ENCODE measurements at places on chromosomes 6 and 20.

DNA sequence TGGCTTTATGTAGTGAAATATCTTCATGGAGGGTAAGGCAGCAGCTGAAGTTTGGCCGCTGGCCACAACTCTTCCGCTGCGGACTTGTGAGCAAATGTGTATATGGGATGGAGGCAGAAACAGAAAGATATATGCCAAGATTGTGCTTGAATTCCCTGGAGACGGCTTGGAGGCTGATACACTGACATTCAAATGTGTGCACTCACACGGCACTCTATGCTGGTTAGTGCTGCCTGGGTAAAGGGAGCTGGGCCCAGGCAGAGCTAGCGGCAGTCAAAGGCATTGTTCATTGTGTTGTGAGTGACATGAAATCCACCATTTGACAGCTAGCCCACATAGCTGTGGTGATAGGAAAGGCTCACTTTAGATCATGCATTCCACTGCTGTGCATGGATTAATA lies 202.7 kb downstream of the CLIC5 start:
- no peak for DNase-seq

DNA sequence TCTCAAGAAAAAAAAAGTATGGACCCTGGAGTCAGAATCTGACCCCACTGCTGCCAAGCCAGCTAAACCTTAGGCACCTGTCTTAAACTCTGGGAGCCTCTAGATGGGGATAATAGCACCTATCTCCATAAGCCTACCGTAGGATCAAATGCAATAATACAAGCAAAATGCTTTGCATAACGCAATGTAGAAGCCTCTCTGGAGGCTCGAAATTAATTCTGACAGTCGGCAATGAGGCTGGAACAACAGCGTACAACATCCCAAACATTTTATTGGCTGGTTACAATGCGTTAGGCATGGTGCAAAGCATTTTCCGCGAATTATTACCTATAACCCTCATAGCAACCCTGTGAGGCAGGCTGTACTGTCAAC lies 521 bp downstream of the CDK5RAP1 start:
- DNase-seq = no peak

- DNase-seq = no peak
Measured at GRCh38 chr6:163751032-163751525, 336.6 kb downstream of the QKI start.

DNA sequence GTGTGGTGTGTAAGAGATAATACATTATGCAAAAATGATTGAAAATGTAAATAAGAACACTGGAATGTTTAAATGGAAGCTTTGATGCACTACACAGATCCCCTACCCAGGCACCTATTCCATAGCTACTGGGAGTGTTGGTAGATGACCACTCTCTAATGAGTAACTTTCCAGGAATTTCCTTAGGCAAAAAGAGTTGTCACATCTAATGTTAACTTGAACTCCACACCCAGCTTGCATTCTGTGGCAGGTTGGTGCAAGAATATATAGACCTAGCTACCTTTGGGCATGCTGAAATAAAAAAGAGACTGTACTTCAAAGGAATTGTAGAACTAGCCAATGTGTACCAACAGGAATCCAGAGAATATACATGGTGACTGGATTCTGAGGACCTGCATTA lies 1254.2 kb upstream of the EYS start:
- DNase-seq = no peak

DNA sequence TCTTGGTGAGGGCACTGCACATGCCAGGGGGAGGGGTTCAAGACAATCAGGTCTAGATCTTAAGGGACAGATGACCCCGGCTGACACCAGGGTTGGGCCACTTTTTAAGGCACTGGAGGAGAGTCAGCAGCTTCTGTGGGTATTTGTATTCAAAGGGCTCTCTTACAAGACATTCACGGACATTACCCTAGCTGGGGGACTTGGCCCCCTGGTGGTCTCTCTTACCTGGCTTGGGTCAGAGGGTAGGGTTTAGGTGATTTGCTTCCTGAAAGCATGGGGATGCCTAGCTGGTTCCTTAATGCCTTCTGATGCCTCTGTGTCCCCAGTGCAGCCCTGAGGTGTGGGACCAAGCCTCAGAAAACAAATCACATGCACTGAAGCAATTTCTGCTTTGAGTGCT lies 354.7 kb downstream of the CDC5L start:
- DNase-seq = no peak

DNA sequence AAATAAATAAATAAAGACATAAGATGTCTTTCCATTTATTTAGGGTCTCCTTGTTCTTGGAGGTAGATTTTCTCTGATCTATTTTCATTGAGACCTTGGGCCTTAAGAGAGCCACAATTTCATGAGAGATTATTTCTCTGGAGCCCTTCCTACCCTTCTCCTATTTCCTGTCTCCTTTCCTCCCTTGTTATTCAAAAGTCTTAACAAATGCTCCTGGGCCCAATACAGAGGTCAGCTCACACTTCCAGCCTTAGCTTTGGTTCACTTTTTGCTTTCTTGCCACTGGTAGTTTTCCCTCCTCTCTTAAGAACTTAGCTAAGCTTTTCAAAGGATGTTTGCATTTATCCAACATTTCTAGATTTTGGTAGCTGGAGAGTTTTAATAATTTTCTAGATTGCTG lies 44.0 kb downstream of the PTPRA start:
- DNase-seq = no peak

GRCh38 chr20:61579908-61580307 lies 327.8 kb downstream of the CDH4 start:
- no peak for DNase-seq

DNA sequence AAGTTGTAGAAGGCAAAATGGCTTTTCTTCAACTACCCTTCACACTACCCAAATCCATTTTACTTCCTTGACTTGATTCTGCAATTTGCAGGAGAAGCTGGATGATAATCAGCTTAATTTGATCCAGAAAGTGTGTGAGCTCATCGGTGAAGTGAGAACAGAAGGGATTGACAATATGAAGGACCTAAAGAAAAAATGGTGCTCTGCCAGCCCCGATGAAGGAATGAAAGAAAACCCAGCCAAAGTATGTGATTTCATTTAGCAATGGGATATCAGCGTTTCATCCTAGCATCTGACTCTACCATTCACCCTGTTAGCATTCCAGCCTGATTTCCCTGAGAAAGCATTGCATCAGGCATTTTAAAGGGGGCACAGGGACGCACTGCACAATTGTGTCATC lies 41.5 kb downstream of the CD164 start:
- no peak for DNase-seq

DNA sequence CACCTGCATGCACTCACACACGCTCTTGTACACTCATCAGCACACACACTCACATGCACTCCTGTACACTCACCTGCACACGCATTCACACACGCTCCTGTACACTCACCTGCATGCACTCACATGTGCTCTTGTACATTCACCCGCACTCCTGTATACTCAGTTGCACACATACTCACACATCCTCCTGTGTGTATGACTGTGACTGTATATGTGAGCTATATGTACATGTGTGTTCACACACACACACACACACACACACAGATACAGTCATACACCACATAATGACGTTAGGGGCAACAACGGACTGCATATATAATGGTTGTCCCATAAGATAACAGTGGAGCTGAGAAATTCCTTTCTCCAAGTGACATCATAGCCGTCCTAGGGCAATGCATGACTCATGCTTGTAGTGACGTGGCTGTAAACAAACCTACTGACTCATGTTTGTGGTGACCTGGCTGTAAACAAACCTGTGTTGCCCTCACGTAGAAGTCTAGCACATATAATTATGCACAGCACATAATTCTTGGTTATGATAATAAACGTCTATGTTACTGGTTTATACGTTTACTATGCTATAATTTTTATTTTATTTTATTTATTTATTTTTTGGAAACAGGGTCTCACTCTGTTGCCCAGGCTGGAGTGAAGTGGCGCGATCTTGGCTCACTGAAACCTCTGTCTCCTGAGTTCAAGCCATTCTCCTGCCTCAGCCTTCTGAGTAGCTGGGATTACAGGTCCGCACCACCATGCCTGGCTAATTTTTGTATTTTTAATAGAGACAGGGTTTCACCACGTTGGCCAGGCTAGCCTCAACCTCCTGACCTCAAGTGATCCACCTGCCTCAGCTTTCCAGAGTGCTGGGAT lies 22.8 kb upstream of the TAF4 start:
- peak; percentile 51 for DNase-seq

DNA sequence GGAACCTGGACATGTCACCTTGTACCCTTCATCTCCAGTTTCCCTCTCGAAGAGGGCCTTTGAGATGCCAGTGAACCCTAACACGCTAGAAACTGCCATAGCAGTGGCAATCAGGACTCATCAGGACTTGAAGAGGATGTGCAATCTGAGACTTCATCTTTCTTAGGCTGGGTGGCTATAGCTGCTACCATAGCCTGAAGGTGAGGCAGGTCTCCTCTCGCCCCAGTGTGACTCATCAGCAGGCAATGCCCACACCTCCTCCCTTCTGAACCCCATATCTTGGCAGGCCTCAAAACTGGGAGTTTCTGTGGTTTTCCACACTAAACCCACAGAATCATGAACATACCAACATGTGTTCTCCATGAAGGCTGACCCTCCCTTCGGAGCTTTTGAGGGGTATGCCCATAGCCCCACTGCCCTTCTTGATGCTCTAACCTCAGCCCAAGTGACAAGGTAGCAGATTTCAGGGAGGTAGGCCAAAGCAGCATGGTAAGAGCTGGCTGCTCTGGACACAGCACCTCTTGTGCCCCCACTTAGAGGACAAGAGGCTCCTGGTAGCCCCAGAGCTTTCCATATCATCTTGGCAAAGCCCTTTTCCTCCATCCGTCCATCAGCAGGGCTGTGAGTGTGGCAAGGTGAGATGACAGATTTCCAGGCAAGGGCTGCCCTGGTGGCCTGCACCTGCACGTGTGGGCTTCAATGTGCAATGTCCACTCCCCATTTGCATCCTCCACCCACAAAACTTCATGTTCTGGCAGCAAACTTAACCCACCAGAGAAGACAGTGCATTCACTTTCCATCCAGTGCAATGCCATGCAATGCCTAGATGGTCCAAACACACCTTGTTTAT lies 2.6 kb downstream of the BLCAP start:
- DNase-seq = no peak

Data from GM04503 (cell line).